ENCODE measurements at places on chromosomes 5 and 9. TPM values are rescaled to one million over a fixed set of nuclear protein-coding genes. Genes with fewer than 3 reads are reported as not detected.

The ZNG1A gene
- 56.6 TPM for total RNA-seq

The ANKRD31 gene
- total RNA-seq: not detected

The TRPM3 gene
- total RNA-seq: not detected

- peaks cover 8% of the 10 kb centered on the region for H3K4me1 ChIP-seq
- DNase-seq: no peak
- H3K36me3 ChIP-seq: no peaks in the 10 kb centered on the region
- H3K4me3 ChIP-seq: no peak overlapping the region
Measured at GRCh38 chr9:5336688-5337087, 3.0 kb downstream of the RLN1 start.

DNA sequence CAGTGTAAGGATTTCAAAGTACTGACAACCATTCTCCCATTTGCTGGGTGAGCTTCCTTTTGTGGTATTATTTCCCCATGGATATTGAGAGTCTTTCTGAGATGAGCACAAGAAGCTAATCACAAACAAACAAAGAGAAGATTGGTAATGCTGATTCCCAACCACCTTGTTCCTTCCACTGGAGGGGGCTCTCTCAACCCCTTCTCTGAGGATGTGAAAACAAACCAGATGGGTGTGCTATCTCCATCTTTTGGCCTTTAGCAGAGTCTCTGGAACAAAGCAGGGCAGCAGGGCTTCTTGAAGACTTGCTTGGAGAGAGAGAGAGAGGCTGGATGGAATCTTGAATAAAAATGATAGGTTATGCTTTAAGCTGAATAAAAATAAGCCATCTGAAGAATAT is 576.7 kb upstream of the ZNF462 start:
- H3K27ac ChIP-seq: no peak overlapping the region
- H3K36me3 ChIP-seq: peaks cover 5% of the 10 kb centered on the region
- H3K4me1 ChIP-seq: peaks cover 4% of the 10 kb centered on the region
- no peaks in the 10 kb centered on the region for H3K27me3 ChIP-seq

DNA sequence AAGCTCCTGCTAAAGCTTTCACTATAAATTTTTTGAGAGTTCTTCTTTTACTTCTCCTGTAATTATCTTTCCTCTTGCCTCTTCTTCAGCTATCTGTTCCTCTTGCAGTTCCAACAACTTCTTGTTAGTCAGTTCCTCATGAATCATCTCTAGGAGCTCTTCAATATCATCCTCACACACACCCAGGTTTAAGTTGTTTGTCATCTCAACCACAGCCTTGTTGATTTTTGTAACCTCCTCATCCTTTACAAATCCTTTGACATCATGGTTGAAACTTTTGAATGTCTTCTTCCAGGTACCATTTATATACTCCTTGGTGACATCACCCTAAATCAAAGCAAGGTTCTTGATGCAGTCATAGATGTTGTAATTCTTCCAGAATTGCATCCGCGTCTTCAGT is 106.3 kb upstream of the MAMDC2 start:
- no peak for DNase-seq
- no peaks in the 10 kb centered on the region for H3K4me1 ChIP-seq
- H3K36me3 ChIP-seq: peaks cover 6% of the 10 kb centered on the region
- no peak overlapping the region for H3K4me3 ChIP-seq
- H3K27ac ChIP-seq: no peak overlapping the region
- H3K27me3 ChIP-seq: peaks cover 12% of the 10 kb centered on the region

DNA sequence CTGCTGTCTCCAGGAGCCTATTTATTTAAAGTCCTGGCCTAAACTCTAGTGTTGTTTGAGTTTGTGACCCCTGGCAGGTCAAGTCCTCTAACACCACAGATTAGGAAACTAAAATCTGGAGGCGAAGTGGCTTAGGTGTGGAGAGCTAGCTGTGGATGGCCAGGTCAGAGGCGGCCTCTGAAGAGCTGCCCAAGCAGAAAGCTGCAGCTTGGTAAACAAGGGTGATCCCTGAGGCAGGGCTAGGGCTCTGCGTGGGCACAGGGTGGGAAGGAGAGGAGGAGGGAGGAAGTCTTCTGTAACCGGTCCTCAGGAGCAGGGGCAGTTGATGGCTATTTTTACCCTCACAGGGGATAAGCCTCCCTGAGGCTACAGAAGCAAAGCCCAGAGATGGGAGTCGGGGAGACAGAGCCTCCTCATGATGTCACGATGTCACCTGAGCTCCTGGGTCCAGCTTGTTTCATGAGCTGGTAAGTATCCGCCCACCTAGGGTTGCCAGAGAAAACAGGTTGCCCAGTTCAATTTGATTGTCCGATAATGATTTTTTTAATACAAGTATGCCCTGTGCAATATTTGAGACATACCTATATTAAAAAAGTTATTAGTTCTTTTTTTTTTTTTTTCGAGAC is 25.9 kb upstream of the BOD1 start:
- no peaks in the 10 kb centered on the region for H3K4me1 ChIP-seq
- H3K36me3 ChIP-seq: no peaks in the 10 kb centered on the region
- DNase-seq: no peak
- H3K27me3 ChIP-seq: no peaks in the 10 kb centered on the region

DNA sequence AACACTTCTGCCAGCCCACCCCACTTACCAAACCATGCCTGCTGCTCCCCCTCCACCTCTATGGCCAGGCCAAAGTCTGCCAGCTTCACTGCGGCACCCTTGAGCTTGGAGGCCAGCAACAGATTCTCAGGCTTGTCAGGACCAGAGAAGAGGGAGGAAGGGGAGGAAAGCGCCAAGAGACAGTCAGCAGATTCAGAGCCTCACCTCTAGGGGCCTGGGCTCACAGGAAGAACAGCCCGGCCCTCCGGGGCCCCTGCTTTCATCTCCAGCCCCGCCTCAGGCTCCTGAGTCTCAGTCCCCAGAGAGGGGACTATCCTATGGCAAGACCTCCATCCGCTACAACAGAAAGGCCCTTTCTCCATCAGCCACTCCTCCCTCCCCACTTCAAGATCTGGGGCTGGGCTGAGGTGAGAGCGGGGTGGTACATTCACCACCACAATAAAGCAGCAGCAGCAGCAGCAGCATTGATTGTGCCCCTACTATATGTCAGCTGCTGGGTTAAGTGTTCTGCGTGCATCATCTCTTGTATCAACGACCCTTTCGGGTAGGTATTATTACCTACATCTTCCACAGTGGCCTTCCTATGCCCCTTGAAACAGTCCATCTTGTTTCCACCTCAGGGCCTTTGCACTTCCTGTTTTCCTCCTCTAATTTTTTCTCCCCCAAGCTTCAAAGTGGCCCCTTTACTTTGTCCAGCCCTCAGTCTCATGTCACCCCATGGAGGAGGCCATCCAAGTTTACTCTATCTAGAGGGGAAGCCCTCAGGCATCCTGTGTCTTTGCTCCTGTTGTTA is 36.0 kb downstream of the CAMK2A start:
- H3K27ac ChIP-seq: no peak overlapping the region
- peaks cover 7% of the 10 kb centered on the region for H3K27me3 ChIP-seq
- no peaks in the 10 kb centered on the region for H3K4me1 ChIP-seq
- H3K4me3 ChIP-seq: no peak overlapping the region
- H3K36me3 ChIP-seq: no peaks in the 10 kb centered on the region

- peaks cover 38% of the 10 kb centered on the region for H3K4me1 ChIP-seq
- peak; percentile 80 for DNase-seq
- peak overlapping the region; percentile 86 for H3K27ac ChIP-seq
- H3K4me3 ChIP-seq: peak overlapping the region; percentile 77
- H3K27me3 ChIP-seq: no peaks in the 10 kb centered on the region
- no peaks in the 10 kb centered on the region for H3K36me3 ChIP-seq
Measured at GRCh38 chr9:136901516-136902258, 15.4 kb downstream of the TRAF2 start.

- H3K27ac ChIP-seq: peak overlapping the region; percentile 44
- peak overlapping the region; percentile 82 for H3K4me3 ChIP-seq
- no peaks in the 10 kb centered on the region for H3K36me3 ChIP-seq
- DNase-seq: peak; percentile 67
- peaks cover 5% of the 10 kb centered on the region for H3K4me1 ChIP-seq
- H3K27me3 ChIP-seq: peaks cover 14% of the 10 kb centered on the region
Measured at GRCh38 chr5:81749561-81750307, 1.2 kb downstream of the SSBP2 start.

DNA sequence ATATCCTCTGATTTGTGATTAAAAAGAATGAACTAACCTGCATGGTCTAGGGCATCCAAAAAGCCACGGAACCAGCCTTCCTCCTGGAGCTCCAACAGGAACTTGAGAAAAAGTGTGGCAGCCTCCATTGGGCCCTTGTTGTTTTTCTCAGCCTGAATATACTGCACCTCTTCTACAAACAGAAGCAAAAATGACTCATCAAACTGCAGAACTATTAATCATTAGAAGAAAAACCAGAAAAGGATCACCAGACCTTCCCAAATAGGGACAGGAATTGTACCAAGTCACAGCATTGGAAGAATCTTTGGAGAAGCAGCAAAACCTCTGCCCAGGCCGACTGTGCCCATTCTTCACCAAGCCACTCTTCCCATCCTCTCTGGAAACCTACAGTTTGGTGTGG is 25.2 kb downstream of the RIGI start:
- H3K27me3 ChIP-seq: no peaks in the 10 kb centered on the region
- H3K4me1 ChIP-seq: peaks cover 13% of the 10 kb centered on the region
- no peaks in the 10 kb centered on the region for H3K36me3 ChIP-seq
- H3K4me3 ChIP-seq: no peak overlapping the region
- H3K27ac ChIP-seq: no peak overlapping the region

- H3K4me1 ChIP-seq: no peaks in the 10 kb centered on the region
- H3K27ac ChIP-seq: no peak overlapping the region
- no peak for DNase-seq
- H3K27me3 ChIP-seq: no peaks in the 10 kb centered on the region
Measured at GRCh38 chr5:80300125-80300524, 19.7 kb upstream of the SPZ1 start.

DNA sequence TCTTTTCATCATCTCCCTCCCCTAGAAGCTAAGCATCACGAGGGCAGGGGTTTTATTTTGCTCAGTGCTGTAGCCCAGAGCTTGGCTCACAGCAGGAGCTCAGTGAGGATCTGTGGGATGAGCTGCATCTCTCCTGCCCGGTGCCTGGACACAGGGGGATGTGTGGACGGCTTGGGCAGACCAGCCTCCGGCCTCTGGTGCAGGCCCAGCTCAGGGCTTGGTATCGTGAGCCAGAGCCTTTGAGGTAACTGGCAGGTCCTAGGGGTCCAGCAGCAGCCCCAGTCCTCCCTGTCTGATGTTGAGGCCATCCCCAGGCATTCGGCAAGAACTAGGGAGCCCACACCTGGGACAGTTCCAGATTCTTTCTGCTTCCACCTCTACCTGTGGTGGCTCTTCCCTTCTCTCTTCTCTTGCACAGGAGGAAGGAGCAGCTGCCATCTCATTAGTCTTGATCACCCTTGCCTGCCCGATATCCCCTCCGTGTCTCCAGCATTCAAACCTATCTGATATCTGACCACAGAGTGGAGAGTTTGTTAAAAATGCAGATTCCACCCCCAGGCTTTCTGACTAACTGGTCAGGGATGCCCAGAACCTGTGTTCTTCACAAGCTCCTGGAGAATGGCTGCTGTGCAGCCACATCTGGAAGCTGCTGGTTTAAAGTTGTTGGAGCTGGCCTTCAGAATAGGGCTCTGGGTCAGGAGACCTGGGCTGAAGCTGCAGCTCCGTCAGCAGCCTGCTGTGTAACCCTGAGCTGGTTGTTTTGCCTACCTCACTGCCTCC is 7.9 kb upstream of the SLC6A7 start:
- DNase-seq: no peak
- no peaks in the 10 kb centered on the region for H3K27me3 ChIP-seq
- H3K36me3 ChIP-seq: no peaks in the 10 kb centered on the region
- H3K27ac ChIP-seq: no peak overlapping the region

- H3K4me3 ChIP-seq: no peak overlapping the region
- no peak overlapping the region for H3K27ac ChIP-seq
- DNase-seq: no peak
- H3K4me1 ChIP-seq: no peaks in the 10 kb centered on the region
- no peaks in the 10 kb centered on the region for H3K27me3 ChIP-seq
Measured at GRCh38 chr9:74095925-74096324, 401.2 kb upstream of the RORB start.

DNA sequence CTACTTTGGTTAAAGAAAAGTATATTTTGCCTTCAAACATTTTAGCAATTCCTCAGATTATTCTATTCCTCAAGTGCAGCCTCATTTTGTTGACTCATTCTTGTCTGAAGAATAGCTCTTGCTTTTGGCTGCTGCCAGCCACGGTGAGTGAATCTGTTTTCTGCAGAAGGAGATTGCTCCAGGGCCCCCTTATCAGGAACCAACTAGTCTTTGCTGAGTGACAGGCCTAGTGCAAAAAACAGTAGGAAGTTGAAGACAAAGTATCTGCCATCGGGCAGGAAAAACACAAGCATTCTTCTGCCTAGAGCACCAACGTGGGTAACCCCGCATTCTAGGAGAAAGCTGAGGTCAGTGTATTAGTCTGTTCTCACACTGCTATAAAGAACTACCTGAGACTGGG is 42.3 kb downstream of the ZNF883 start:
- H3K36me3 ChIP-seq: peaks cover 4% of the 10 kb centered on the region
- H3K4me3 ChIP-seq: no peak overlapping the region
- no peak overlapping the region for H3K27ac ChIP-seq
- DNase-seq: no peak
- H3K4me1 ChIP-seq: no peaks in the 10 kb centered on the region
- H3K27me3 ChIP-seq: peaks cover 15% of the 10 kb centered on the region

DNA sequence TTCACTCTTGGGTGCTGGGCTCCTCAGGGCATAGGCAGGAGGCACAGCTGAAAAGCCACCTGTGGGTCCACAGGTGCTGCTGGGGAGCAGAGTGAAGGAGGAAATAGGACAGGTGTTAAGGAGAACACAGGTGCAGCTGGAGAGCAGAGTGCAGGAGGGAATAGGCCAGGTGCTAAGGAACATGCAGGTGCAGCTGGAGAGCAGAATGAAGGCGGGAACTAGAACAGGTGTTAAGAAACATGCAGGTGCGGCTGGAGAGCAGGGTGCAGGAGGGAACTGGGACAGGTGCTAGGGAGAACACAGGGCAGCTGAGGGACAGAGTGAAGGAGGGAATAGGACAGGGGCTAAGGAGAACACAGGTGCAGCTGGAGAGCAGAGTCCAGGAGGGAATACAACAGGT is 43.8 kb upstream of the PLEKHG4B start:
- H3K4me1 ChIP-seq: no peaks in the 10 kb centered on the region
- peaks cover 39% of the 10 kb centered on the region for H3K27me3 ChIP-seq
- no peak overlapping the region for H3K4me3 ChIP-seq
- H3K27ac ChIP-seq: no peak overlapping the region
- peaks cover 6% of the 10 kb centered on the region for H3K36me3 ChIP-seq
- no peak for DNase-seq

GRCh38 chr5:13994621-13995253 is 50.2 kb upstream of the DNAH5 start:
- no peak for DNase-seq
- no peaks in the 10 kb centered on the region for H3K4me1 ChIP-seq
- H3K27me3 ChIP-seq: peaks cover 9% of the 10 kb centered on the region
- H3K27ac ChIP-seq: no peak overlapping the region
- H3K36me3 ChIP-seq: peaks cover 6% of the 10 kb centered on the region

GRCh38 chr9:132622159-132622558 is 39.8 kb downstream of the BARHL1 start:
- peaks cover 1% of the 10 kb centered on the region for H3K4me1 ChIP-seq
- H3K4me3 ChIP-seq: no peak overlapping the region
- no peak for DNase-seq
- peaks cover 20% of the 10 kb centered on the region for H3K36me3 ChIP-seq
